ENCODE measurements at places on chromosomes 6 and 20.

- H3K27ac ChIP-seq: peak overlapping the region; percentile 4
- H3K4me3 ChIP-seq: no peak overlapping the region
- H3K36me3 ChIP-seq: no peaks in the 10 kb centered on the region
Measured at GRCh38 chr6:47200536-47201334, 109.0 kb downstream of the TNFRSF21 start.

GRCh38 chr6:30325150-30325872 lies 1.4 kb upstream of the TRIM39 start:
- no peaks in the 10 kb centered on the region for H3K27me3 ChIP-seq

DNA sequence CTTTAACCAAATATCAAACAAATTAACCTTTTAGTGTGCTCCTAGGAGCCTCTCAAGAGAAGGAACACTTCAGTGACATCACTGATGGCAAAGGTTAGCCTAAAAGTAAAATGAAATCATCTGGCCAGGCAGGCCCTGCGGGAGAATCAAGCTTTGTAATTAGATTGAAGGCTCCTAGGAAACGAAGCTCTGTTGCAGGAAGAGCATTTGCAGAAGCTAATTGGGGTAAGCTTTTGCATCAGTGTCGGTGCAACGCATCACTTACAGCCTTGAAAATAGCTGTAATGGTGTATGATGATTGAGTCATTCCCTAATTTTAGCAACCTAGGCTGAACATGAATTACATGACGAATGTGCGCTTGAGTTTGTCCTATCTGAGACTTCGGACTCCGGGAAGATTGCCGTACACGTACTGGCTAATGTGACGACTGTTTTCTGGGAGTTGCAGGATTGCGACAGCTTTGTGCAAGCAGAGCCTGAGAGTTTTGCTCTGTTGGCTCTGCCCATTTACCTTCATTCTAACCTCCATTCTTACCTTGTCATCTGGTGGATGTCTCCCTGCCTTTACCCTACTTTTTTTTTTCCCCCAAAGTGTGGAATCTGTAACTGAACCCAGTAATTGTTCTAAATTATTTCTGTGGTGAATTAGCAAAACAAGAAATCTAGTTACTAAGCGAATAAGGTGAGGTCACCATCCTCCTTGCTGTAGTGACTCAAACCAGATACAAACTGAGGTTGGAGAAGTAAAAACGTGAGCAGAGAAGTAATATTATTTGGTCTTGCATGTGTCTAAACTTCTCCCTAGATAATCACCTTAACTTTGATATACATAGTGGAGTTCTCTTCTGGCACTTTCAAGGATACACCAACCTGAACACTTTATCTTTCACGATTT lies 675.9 kb upstream of the CITED2 start:
- peak; percentile 72 for DNase-seq
- peak overlapping the region; percentile 23 for H3K27ac ChIP-seq
- no peaks in the 10 kb centered on the region for H3K27me3 ChIP-seq
- no peak overlapping the region for H3K4me3 ChIP-seq
- no peaks in the 10 kb centered on the region for H3K36me3 ChIP-seq

DNA sequence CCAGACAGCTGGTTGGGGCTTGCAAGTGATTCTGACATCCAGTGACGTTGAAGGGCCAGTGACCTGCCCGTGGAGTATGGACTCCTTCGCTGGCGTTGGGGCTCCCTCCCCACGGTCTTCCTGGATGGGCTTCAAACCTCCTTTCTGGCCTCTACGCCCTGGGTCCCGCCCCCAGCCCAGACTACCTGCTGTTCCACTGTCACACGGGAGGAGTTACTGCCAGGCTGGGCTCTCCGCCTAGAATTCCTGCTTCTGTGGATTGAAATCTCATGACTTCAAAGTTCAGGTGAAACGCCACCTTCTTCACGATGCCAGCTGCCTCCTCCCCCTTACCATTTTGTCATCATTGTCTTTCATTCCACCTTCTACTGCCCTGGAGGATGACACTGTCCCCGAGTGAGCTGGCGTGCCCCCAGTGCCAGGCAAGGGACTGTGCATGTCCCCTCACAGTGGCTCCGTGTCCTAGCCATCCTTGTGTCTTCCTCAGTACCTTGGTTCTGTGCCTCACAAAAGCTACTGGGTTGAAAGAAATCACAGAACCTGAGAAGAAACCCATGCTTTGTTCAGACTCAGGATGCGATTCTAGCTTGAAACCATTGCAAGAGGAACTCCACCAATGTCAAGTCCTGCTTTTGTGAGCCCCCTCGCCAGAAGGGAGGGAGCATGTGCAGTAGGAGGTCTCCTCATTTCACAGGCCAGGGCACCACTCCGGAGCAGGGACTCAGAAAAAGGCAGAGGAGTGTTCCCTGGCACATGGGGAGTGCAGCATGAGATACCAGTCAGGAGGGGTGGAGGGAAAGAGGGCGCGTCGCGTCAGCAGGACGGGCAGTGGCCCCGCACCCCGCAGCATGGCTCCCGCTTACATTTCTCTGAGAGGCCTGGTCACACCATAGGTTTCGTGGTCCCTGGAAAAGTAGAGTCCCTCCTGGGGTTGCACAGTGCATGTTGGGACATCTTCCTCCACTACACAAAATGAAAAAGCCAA lies 11.0 kb upstream of the IRF4 start:
- H3K27ac ChIP-seq: no peak overlapping the region
- no peak overlapping the region for H3K4me3 ChIP-seq
- H3K36me3 ChIP-seq: no peaks in the 10 kb centered on the region
- no peaks in the 10 kb centered on the region for H3K4me1 ChIP-seq

GRCh38 chr6:33801611-33802010 lies 2.2 kb downstream of the MLN start:
- H3K27ac ChIP-seq: no peak overlapping the region
- no peaks in the 10 kb centered on the region for H3K27me3 ChIP-seq
- no peak overlapping the region for H3K4me3 ChIP-seq
- H3K36me3 ChIP-seq: no peaks in the 10 kb centered on the region
- DNase-seq: no peak

GRCh38 chr20:32007787-32008616 lies 2.2 kb upstream of the CCM2L start:
- no peaks in the 10 kb centered on the region for H3K4me1 ChIP-seq
- DNase-seq: no peak
- H3K27ac ChIP-seq: no peak overlapping the region
- no peaks in the 10 kb centered on the region for H3K36me3 ChIP-seq

DNA sequence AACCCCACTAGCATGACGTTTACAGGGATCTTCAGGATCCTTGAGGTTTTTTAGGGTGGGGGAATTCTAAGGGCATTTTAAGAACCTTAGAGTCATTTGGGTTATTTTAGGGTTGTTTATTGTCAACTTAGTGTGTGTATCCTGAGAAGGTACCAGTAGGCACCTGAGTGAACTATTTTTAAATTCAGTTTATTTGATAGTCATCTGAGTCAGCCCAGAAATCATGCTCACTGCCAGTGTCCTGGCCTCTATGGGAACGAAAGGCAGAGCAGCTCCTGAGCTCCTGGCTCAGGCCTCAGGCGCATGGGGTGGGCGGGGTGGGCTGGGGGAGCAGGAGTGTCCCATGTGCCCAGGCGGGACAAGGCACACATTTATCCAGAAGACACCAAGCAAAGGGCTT lies 52.0 kb downstream of the PRND start:
- no peaks in the 10 kb centered on the region for H3K4me1 ChIP-seq
- H3K4me3 ChIP-seq: no peak overlapping the region
- H3K27me3 ChIP-seq: no peaks in the 10 kb centered on the region

GRCh38 chr6:145530454-145530853 lies 204.9 kb downstream of the EPM2A start:
- H3K4me3 ChIP-seq: no peak overlapping the region
- H3K36me3 ChIP-seq: no peaks in the 10 kb centered on the region
- no peak for DNase-seq
- no peaks in the 10 kb centered on the region for H3K27me3 ChIP-seq
- H3K4me1 ChIP-seq: no peaks in the 10 kb centered on the region

GRCh38 chr20:48054051-48054450 lies 268.8 kb upstream of the SULF2 start:
- H3K36me3 ChIP-seq: no peaks in the 10 kb centered on the region
- H3K4me1 ChIP-seq: no peaks in the 10 kb centered on the region
- H3K27ac ChIP-seq: no peak overlapping the region
- DNase-seq: no peak
- H3K4me3 ChIP-seq: no peak overlapping the region
- no peaks in the 10 kb centered on the region for H3K27me3 ChIP-seq

- H3K4me1 ChIP-seq: no peaks in the 10 kb centered on the region
- no peak for DNase-seq
- no peak overlapping the region for H3K4me3 ChIP-seq
- H3K27me3 ChIP-seq: no peaks in the 10 kb centered on the region
Measured at GRCh38 chr6:115729036-115729435, 331.7 kb downstream of the FRK start.

GRCh38 chr6:3594201-3594600 lies 137.4 kb upstream of the SLC22A23 start:
- no peak overlapping the region for H3K4me3 ChIP-seq
- DNase-seq: no peak
- no peaks in the 10 kb centered on the region for H3K36me3 ChIP-seq
- H3K27me3 ChIP-seq: no peaks in the 10 kb centered on the region
- no peak overlapping the region for H3K27ac ChIP-seq
- no peaks in the 10 kb centered on the region for H3K4me1 ChIP-seq

GRCh38 chr6:16544006-16544405 lies 217.3 kb downstream of the ATXN1 start:
- H3K36me3 ChIP-seq: no peaks in the 10 kb centered on the region
- no peak overlapping the region for H3K4me3 ChIP-seq
- DNase-seq: no peak
- H3K27ac ChIP-seq: peak overlapping the region; percentile 26

DNA sequence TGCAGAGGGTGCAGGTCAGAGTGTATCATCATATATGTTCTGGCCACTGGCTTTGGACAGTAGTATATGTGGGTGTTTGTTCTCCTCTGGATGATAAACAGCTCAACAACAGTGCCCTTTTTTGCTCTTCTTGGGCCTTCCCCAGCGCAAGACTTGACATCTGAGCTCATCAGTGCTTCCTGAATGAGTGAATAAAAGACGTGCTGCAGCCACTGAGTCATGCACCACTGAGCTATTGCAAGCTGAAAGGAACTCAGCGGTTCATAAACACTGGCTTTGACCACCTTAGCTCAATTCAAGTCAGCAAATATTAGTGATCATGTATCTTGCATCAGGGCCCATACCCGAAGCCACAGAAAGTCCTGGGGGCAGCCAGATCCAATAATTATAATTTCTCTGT lies 105.3 kb upstream of the KCNG1 start:
- H3K27ac ChIP-seq: no peak overlapping the region
- no peaks in the 10 kb centered on the region for H3K27me3 ChIP-seq
- H3K4me3 ChIP-seq: no peak overlapping the region
- no peaks in the 10 kb centered on the region for H3K36me3 ChIP-seq
- no peak for DNase-seq

DNA sequence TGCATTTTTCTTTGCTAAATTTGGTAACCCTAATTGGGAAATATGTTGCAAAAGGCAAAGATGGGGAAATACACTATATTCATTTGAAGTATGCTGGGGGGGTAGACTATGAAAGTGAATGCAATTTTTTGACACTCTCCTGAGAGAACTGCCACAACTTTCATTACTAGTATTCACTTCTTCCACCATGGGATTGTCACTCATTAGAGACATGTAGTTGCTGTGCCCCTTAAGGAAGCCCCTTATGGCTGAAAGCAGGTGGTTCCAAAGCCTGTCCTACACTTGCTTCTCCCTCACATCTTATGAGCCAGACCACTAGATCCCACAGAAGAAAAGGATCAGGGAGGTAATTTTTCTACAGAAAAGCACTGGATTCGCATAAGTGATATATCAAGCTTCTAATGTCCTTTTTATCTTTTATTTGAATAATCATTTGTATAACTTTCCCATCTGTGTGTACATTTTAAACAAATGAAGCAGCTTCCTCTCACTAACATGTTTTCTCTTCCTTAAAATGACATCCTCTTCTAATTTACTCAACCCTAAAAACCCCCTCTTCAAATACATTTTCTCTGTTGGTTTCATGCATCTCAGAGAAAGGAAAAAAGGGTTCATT lies 83.8 kb downstream of the GCLC start:
- DNase-seq: no peak
- H3K4me3 ChIP-seq: no peak overlapping the region
- H3K4me1 ChIP-seq: no peaks in the 10 kb centered on the region
- no peaks in the 10 kb centered on the region for H3K27me3 ChIP-seq
- no peak overlapping the region for H3K27ac ChIP-seq

DNA sequence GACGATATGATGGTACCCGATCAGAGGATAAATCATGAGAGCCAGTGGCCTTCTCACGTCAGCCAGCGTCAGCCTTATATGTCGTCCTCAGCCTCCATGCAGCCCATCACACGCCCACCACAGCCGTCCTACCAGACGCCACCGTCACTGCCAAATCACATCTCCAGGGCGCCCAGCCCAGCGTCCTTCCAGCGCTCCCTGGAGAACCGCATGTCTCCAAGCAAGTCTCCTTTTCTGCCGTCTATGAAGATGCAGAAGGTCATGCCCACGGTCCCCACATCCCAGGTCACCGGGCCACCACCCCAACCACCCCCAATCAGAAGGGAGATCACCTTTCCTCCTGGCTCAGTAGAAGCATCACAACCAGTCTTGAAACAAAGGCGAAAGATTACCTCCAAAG lies 122.2 kb downstream of the TMEM242 start:
- H3K27me3 ChIP-seq: no peaks in the 10 kb centered on the region
- peaks cover 49% of the 10 kb centered on the region for H3K36me3 ChIP-seq
- H3K4me1 ChIP-seq: peaks cover 4% of the 10 kb centered on the region
- no peak for DNase-seq
- H3K4me3 ChIP-seq: no peak overlapping the region
- no peak overlapping the region for H3K27ac ChIP-seq

DNA sequence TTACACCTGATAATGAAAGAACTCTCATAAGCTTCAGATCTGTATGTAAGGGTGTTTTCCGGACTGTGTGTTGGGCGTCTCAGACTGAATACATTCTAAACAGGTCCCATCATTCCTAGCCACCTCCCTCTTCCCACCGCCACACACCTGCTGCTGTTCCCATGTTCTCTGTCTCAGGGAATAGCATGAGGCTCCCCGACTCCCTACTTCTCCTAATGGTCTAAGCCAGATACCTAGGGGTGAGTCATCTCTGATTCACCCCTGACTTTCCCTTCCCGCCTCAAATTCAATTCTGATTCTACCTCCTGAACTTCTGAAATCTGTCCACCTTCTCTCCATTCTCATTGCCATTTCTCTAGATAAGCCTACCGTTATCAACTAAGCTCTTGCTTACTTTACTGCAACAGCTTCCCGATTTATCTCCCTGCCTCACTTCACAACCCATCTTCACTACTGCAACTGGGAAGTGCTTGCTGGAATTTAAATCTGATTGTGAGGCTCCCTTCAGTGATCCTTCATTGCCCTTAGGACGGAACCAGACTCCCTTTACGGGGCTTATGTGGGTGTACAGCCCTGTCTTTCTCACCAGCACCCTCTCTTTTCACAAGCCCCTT lies 1.6 kb downstream of the TMEM14A start:
- no peaks in the 10 kb centered on the region for H3K36me3 ChIP-seq
- H3K27me3 ChIP-seq: no peaks in the 10 kb centered on the region
- H3K27ac ChIP-seq: no peak overlapping the region
- no peak overlapping the region for H3K4me3 ChIP-seq
- H3K4me1 ChIP-seq: peaks cover 5% of the 10 kb centered on the region

Data from small intestine (tissue), 16 donors.